LHCN-M2 (cell line): ENCODE measurements at places on chromosomes 12 and 14. TPM values are rescaled to one million over a fixed set of nuclear protein-coding genes. Genes with fewer than 3 reads are reported as not detected.

- DNase-seq, result no peak
Measured at GRCh38 chr12:84124211-84124610, 788.4 kb downstream of the SLC6A15 start.

DNA sequence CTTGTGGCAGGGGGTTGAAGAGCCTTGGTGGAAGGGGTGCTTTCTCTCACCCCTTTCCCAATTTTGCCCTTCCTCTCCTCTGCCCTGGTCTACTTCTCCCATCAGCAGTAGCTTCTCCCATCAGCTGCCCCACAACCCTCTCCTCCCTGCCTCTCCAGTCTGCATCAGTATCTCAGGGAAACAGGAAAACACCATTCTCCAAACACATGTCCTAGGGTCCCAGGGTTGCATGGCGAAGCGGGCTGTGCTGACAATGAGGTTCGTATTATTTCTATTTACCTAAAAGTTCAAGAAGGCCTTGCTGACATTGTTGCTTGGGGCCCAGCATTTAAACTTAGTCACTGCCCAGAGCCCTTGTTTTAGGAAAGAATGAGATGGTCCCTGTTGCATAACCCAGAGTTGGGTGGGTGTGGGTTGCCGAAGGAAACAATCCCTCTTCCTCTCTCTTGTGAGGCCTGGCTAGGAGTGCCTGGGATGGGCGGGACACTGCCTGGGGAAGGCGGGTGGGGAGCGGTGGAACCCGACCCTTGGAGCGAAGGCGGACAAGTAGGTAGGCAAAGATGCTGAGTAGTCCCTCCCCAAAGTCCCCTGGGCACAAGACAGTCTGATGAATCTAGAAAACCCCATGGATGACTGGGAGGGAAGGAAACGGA, 1.3 kb upstream of the IGFBP6 start:
- peak; percentile 39 for DNase-seq

DNA sequence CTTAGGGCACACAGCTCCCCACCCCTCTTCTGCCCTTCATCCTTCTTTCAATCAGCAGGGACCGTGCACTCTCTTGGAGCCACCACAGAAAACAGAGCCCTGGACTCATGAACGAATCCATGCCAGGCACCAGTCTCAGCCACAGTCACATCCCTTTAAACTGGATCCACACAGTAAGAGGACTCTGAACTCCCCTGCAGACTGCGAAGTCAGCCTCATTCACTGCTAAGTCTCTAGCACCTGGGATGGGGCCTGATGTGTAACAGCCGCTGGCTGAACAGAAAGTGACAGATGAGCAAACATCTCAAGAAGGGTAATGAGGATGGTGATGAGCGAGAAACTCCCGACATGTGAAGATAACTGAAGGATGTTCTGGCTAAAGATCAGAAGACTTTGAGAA, 45.8 kb upstream of the IQSEC3 start:
- no peak for DNase-seq

DNA sequence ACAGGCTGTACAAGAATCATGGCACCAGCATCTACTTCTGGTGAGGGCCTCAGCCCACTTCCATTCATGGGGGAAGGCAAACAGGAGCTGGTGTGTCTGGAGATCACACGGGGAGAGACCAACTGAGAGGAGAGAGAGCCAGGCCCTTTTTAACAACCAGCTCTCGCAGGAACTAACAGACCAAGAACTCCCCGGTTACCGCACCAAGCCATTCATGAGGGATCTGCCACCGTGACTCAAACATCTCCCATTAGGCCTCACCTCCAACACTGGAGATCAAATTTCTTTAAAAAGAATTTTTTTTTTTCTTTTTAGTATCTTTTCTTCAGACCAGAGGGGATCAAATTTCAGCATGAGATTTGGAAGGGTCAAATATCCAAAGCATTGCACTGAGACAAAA, 16.7 kb upstream of the AQP2 start:
- DNase-seq, result peak; percentile 54

- no peak for DNase-seq
Measured at GRCh38 chr12:6315704-6316597, 5.5 kb downstream of the PLEKHG6 start.

GRCh38 chr12:53380104-53380793, at the start of gene SP1:
TSS of gene SP1 (plus strand) at chr12:53380176. CDS start at chr12:53380292, 116 bp downstream.
- DNase-seq, result peak; percentile 89

- DNase-seq, result no peak
Measured at GRCh38 chr14:50381823-50382287, 14.8 kb downstream of the CDKL1 start.

Gene RPGRIP1
- total RNA-seq, result not detected in 2 replicates

Gene RPL10L
- not detected in 2 replicates for total RNA-seq

DNA sequence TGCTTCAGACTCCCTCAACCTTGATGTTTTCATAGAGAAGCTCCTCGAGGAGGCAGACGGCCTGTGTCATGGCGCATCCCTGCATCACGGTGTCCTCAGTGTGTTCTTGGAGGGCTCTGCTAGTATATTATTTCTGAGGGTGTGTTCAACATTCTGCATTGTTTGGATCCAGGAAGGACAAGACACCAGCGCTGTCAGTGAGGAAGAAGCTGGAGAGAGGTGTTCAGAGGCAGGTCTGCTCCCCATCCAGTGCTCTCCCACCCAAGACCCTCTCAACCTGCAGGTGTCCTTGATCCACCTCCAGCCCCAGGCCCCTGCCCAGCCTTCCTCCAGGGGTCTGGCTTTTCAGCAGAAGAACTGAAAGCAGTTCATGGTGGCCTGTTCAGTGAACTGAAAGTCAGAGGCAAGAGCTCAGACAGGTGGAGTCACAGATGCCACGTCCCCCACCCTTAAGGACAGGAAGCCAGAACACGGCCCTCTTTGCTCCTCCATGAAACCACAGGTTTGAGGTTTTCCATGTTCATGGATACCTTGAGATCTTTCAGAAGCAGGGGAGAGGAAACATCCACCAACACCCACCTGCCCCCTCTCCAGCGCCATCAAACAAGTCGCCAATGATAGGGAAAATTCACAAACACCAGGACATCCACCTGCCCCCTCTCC, 37.4 kb downstream of the DIO3 start:
- DNase-seq, result no peak

Gene PNMA1
- total RNA-seq, result 19.2 and 22.0 TPM in 2 replicates

Gene BCL11B
- not detected in 2 replicates for total RNA-seq

- DNase-seq, result peak; percentile 35
Measured at GRCh38 chr14:104650057-104650980, 39.1 kb upstream of the INF2 start.

- no peak for DNase-seq
Measured at GRCh38 chr14:68513838-68514607, 278.8 kb downstream of the ZFP36L1 start.

GRCh38 chr12:44154128-44154527, 318.2 kb downstream of the TMEM117 start:
- DNase-seq, result peak; percentile 34

DNA sequence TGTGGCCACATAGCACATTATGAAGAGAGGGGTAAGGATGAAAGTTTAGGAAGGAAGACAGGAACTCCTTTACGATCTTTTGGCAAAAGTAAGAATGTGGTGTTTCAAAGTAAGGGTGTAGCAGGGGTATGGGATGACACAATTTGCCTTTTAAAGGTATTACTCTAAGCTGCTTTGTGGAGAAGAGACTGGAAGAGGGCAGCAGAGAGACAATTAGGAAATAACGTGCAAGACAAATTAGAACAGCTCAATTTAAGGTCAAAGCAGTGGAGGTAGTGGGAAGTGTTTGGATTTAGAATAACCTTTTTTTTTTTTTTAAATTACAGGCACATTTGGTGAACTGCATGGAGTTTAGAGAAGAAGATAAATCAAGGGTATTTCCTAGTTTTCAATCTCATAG, 342.6 kb downstream of the NOVA1 start:
- DNase-seq, result peak; percentile 16

- peak; percentile 28 for DNase-seq
Measured at GRCh38 chr12:96350982-96351381, 49.3 kb downstream of the CDK17 start.

GRCh38 chr12:131799195-131799594, 29.0 kb upstream of the MMP17 start:
- DNase-seq, result no peak

DNA sequence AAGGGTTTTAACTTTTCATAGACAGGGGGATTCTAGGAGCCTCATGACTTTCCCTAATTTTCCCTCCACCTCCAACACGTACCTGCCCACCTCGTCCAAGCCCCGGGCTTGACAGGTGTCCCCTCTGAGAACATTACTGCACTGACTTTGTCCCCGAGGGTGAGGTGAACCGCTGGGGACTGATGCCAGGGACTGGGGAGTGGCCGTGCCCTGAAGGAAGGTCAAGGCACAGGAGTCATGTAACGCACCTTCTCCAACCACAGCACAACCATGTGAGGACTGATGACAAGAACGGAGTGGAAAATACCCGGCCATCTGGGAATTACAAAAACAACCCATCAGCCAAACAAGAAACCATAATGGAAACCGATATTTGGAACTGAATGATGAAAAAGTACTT, 214.7 kb upstream of the C14orf180 start:
- no peak for DNase-seq

DNA sequence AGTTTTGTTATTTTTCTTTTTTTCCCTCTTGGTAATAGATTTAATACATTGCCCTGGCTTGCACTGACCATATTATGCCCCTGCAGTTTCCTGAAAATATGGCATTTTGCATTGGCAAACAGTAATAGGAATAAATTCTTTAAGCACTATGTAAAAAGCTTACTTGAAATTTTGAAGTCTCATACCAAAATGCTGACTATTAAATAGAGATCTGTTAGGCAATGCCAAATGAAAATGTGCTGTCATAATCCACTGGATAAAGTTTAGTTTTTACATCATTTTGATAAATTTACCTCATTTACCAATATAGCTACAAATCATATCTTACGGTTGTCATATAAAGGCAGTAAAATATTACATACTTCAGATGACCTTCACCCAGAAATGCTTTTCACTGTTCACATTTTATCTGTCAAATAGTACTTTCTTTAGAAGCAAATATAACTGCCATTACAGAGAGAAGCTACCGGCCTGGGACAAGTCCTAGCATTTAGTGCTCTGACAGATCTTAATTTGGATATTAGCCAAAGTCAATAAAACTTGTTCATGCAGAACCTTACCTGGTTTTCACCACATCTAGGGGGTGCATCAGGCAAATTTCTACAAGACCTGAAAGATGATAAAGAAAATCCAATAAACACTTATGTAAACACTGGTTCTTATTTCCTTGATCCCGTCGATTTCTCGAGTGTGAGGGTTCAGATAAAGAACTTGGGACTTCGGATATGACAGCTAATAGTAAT, 212.9 kb downstream of the PAX9 start:
- no peak for DNase-seq

Gene RFX4
- total RNA-seq, result not detected in 2 replicates

Gene FGD6
- 0.51 and 0.92 TPM in 2 replicates for total RNA-seq
